ENCODE measurements at places on chromosomes 6 and 20.
A peak's percentile ranks its signal among the peaks of the same experiment; 100 is the strongest.

- DNase-seq, result no peak
Measured at GRCh38 chr6:35015476-35015875, 125.7 kb downstream of the TCP11 start.

- no peak for DNase-seq
Measured at GRCh38 chr20:44296011-44296410, 15.0 kb downstream of the FITM2 start.

- DNase-seq, result no peak
Measured at GRCh38 chr6:8400663-8401062, 34.7 kb downstream of the SLC35B3 start.

DNA sequence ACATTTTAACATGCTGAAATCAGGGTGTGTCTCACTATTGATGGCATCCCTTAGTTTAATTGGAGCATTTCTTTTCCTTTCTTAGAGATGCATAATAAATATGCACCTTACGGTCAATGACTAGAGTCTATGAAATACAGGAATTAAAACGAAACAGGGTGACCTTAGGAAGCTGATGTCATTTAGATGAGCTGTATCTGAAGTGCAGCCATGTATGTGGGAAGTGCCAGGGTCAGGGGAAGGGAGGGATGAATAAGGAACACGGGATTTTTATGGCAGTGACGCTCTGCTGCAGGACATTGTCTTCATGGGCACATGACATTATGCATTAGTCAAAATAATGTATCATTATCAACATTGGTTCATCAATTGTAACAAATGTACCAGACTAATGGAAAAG, 84.0 kb downstream of the AGPAT4 start:
- DNase-seq, result no peak

GRCh38 chr6:114100215-114100994, 129.5 kb upstream of the HDAC2 start:
- no peak for DNase-seq

DNA sequence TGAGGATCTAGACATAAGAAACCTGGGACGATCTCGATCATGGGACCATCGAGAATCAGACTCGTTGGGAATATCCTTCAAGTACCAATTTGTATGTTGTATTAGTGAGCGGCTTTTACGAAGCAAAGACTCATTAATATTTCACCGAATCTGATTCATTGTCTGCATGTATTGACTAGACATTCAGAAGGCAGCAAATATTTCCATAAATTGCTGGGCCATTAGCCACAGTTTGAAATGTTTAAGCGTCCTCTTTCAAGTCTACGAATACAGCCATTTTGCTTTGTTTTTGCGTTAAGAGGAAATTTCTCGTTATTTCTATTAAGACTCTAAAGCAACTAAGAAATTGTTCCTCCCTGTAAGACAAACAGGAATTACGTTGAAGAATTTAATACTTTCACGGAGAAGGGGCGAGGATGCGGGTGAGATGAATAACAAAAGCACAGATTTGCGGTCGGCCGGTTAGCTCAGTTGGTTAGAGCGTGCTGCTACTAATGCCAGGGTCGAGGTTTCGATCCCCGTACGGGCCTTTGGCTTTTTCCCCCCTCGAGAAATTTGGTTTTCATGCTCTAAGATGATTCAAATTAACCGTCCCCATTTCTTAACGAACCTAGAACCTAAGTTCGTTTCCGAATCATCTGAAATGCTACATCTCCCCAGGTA, 18.5 kb downstream of the POM121L2 start:
- peak; percentile 39 for DNase-seq

DNA sequence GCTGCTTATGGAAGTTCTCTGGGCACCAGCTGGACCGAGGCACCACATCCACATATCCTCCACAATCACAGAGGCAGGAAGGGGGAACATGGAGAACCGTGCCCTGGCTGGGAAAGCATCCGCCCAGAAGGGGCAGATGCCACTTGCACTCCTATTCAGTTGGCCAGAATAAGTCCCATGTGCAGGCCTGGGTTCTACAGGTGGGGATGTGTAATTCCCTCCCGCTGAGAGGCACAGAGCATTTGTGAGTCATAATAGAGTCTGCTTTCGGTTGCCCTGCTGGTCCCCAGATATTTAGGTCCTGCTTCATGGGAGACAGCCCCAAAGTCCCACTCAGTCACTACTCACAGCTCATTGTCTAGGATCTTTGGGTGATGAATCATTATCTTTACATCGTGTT, 104.0 kb downstream of the PHACTR3 start:
- no peak for DNase-seq

DNA sequence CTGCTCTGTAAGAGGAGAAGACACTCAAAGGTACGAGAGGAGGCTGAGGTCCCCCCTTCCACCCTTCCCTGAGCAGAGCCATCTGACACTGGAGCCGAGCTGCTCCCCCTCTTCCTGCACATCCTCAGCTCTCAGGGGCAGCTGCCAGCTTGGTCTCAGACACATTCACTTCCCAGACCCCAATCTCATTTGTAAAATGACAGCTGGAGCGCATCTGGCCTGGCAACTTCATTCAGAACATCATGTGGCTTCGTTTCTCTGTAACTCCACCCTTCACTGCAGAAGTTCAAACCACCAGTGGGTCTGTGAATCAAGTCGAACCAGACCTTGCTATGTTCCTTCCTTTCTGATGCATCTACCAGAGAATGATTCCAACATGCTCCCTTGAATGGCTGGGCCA, 145.6 kb upstream of the CDH4 start:
- DNase-seq, result no peak

GRCh38 chr6:158559895-158560835, at the start of gene TMEM181:
TMEM181 (plus strand) TSS chr6:158560091; CDS start chr6:158560225, 134 bp downstream.
- peak; percentile 81 for DNase-seq

DNA sequence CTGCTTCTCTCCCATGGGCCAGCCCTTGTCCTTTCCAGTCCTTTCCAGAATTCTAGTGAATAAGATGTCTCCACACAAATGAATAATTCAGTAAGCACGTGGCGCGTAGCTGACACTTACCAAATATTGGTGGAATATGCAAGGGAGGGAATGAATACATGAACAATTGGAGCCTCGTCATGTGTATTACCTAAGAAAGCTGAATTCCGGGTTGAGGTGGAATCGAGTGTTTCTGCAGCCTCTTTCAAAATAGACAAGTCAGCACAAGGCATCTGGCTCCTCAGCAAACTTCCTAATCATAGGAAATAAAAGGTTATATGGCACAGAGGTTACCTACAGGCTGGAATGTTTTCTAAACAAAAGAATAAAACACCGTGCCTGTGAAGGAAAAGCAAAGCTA, 47.0 kb upstream of the NT5E start:
- no peak for DNase-seq

GRCh38 chr6:45648262-45648620, 270.5 kb upstream of the SUPT3H start:
- DNase-seq, result no peak

- no peak for DNase-seq
Measured at GRCh38 chr6:49649988-49650387, 13.3 kb upstream of the RHAG start.

DNA sequence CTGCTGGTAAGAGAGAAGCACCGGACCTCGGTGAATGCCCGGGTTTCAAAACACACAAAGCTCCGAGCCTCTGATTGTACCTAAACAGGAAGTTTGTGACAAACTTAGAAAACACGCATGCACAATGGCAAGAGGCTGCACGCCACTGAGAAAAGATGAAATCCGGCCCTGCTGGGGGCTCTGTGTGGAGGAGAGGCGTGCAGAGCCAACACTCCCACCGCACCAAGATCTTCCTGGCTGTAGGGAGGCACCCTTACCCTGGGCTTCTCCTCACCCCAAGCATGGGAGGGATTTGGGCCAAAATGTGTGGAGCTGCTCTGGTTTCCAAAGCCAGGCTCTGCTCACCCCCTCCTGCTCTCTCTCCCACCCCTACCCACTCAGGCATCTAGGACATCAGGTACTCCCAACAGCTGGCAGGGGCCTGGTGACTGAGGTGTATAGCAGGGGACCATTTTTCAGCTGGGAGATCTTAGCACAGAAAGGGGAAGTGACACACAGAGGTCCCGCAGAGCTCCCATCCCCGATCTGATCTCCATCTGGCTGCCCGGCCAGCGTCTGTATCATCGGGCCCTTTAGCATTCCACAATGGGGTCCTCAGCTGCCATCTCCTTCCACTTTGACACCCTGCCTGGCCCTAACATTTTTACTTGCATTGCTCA, 84.2 kb downstream of the TRERF1 start:
- no peak for DNase-seq

GRCh38 chr6:148479497-148479896, 136.9 kb downstream of the SASH1 start:
- no peak for DNase-seq
